ENCODE measurements at places on chromosomes 3 and 15.

- DNase-seq, result no peak
Observed at GRCh38 chr15:31358163-31358562, 31.5 kb downstream of the KLF13 start.

DNA sequence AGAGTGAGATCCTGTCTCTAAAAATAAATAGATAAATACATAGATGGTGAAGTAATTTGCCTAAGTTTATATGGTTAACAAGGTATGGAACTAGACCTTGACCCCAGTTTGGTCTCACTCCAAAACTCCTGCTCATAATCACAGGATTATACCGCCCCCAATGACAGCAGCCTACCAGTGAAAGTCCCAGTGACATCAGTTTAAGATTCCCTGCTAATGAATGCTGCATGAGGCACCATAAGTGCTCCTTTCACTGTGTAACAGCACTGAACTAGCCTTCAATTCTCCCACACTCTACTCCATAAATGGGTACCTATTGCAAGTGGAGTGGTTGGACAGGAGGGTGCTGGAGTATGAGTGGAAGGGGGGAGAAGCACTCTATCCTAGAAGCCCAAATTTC is 23.7 kb upstream of the THSD4 start:
- no peak for DNase-seq

- DNase-seq, result no peak
Observed at GRCh38 chr15:64837502-64837901, 4.2 kb upstream of the PLEKHO2 start.

DNA sequence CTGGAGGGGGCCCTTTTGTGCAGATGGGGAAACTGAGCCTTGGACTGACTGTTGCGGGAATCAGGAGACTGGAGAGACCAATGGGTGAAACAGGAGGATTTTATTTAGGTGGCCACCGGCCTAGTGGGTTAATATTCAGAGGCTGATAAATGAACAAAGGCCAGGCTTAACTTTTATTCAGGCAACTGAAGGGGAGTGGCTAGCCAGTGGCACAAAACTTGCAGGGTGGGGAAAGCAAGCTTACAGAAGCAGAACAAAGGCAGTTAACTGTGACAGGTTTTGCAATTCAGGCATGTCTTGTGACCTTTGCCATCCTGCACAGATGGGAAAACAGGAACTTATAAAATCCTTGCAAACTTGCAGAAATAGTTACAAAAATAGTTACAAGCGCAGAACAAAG is 24.9 kb upstream of the ACAD9 start:
- no peak for DNase-seq

DNA sequence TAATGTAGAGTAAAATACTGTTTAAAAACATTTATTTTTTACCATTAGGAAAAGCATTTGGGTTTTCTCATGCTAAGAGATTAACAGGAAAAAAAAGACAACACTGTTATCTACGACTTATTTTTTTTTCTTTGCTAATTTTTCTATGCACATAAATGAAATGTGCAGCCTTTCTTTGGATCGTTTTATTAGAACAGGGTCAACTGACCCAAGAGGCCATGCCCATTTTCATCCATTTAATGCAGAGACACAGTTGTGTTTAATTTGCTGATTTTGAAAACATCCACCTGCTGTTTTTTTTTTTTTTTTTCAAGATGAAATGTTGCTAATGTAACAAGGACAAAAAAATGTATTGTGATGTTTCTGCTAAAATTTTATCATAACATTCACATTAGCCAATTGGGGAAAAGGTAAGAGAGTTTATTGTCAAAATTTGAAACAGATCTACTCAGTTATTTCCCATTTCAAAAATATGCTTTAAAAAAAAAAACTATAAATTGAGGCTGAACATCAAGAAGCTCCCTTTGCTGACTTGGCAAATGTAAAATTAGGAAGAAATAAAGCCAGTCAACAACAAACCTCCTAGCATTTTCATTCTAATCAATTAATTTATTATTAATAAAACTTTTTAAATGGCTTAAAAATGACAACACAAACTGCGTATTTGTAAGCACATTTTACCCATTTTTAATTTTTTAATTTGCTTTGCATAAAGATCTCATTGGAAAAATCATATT is 485.2 kb downstream of the ROBO2 start:
- DNase-seq, result no peak

Measured in stimulated activated CD4-positive, alpha-beta T cell treated with anti-CD3 and anti-CD28 coated beads, TNF-alpha, amount 100 ng/mL, for 24 hours (primary cell).